ENCODE measurements at places on chromosomes 5 and 9.

DNA sequence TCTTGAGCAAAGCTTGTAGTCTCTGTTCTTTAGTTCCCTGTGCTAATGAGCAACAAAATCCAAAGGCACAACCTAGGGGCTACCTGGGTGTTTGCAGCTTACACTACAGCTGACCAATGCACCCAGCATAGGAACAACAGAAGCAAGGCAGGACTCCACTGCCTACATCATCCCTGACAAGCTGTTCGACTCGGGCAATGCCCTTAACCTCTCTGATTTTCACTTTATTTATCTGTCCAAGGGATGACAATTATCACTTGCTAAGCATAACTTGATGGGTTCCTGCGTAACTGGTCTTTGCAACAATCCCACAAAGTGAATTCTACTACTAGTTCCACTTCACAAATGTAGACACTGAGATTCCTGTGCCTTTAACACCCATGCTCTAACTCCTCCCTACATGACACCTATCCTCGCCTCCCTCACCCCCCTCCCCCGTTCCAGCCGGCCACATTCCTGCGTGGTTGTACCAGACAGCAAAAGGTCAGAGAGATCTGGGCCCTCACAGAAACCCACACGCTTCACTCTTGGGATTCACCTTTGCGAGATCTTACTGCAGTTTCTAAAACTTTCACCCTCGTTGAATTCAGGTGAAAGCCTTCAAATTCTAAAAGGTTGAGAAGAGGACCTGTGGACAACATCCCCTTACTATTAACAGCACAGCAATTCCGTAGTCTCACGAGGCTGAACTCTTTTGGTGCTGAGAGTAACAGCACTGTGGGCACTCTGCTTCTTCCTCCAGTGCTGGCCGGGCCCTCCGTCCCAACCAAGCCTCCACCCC, 995 bp downstream of the IPPK start:
- DNase-seq: peak; percentile 53

DNA sequence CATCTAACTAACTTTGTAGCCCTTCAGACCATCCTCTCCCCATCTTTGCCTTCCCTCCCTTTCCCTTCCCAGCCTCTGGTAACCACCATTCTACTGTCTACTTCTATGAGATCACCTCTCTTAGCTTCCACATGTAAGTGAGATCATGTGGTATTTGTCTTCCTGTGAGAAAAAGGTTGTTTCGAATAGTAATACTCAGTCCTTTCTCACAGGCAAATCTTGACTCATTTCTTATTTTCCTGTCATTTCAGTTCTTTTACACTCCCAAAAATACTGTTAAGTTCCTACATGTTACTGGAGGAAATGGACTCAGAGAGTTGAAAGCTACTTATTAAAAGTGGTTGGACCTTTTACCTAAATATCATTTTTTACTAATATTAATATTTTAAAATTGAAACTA, 82.1 kb downstream of the SLF1 start:
- DNase-seq: no peak

- DNase-seq: no peak
Observed at GRCh38 chr5:41747708-41748107, 122.5 kb downstream of the OXCT1 start.

DNA sequence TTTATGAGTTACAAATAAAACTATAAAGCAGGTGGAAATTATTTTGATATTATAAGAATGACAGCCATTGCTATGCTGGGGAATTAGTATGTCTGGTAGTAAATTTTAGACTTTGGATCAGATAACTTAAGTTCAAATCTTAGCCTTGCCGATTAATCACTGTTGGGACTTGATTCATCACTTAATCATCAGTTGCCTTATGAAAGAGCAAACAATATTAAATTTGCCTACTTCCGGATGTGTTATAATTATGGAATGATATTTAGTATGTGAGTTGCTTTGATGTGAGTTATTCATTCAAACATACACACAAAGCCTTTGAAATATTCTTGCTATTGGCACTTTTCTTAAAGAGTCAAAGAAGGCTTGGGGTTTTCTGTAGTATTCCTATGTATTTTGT, 717.7 kb downstream of the BRINP1 start:
- DNase-seq: no peak

DNA sequence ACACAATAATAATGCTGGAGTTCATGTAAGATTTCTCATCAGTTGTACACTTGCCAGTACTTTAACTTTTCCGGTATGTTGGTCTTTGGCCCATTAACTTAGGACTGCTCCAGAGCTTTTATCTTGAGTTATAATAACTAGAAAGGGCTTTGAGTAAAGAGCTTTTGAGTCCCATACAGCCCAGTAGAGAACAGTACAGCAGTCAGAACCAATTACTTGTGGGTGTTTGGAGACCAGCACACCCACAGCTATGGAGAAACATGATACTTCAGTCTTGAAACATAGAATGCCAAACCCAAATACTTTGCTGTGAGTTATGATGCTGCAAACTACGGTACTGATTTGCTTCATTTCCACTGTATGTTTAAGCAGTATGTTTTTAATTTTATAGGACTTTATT, 374.3 kb downstream of the CCDC171 start:
- peak; percentile 77 for DNase-seq

- DNase-seq: peak; percentile 57
Observed at GRCh38 chr5:34685485-34686165, 29.5 kb downstream of the RAI14 start.

DNA sequence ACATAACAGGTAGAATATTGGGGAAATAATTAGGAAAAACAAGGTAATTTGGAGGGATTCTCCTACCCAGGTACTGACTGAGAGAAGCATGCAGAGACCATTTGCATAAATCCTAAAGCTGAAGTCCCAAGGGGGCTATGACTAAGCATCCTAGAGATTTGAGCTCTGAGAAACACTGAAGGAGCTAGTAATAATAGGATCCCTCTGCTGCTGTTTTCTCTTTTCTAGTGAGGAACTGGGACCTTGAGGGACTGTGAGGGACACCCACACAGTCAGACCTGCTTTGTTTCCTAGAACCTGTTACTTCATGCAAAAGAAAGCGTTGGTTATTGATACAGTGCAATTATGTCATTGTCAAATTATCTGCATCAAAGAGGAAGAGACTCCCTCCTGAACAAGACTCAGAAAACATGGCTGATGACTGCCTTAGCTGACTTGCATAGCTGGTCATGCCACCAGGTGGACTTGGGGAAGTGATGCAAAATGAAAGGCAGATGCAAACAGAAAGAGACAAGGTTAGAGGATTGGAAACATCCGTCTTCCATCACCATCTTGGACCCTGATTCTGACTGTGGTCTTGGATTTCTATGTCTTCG, 335.4 kb downstream of the NTRK2 start:
- peak; percentile 4 for DNase-seq

DNA sequence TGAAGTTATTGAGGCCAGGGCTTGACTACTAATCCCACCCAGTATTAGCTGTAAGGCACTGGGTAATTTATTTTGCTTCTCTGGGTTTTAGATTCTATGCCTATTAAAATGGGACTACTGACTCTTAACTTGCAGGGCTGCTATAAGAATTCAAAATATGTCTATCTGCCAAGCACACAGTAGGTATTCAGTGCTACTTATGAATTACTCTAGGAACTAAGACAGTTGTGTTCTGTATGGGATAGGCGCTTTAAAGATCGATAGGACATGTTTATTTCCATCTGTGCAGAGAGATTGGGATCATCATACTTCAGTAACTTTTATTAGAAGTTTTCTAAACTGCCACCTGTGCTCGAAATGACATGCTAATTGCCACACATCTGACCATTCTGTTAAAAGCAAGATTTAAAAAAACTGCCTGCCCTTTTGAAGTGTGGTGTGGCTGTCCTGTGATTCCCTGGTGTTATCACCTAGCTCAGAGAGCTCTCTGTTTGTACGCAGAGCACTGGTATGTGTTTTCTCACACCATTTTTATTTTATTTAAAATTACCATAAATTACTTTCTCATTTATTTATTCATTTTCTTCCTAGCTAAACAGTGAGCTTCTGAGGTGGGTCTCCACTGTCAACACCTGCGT, 58.7 kb downstream of the FYB1 start:
- DNase-seq: no peak

DNA sequence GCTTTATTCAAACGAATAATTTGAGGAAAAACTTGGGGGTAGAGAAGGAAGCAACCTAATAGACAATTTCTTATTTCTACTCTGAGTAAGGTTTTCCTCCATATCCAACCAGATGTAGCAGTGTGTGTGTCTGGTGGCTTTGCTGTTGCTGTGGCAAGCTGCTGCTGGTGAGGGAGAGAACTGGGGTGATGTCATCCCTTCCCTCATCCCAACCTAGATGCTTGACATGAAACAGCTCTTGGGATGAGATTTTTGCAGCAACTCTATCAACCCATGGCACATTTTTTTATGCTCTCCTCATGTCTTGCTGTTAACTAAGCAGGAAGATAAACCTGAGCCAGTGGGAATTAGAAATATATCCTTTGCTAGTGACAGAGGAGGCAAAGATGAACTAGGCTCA, 135.8 kb downstream of the PCSK1 start:
- peak; percentile 92 for DNase-seq
